ENCODE measurements at places on chromosomes 3 and 15.

GRCh38 chr15:86444527-86444926 is 364.9 kb downstream of the AGBL1 start:
- DNase-seq: no peak

GRCh38 chr3:79253271-79253670 is 514.5 kb downstream of the ROBO1 start:
- DNase-seq: no peak

DNA sequence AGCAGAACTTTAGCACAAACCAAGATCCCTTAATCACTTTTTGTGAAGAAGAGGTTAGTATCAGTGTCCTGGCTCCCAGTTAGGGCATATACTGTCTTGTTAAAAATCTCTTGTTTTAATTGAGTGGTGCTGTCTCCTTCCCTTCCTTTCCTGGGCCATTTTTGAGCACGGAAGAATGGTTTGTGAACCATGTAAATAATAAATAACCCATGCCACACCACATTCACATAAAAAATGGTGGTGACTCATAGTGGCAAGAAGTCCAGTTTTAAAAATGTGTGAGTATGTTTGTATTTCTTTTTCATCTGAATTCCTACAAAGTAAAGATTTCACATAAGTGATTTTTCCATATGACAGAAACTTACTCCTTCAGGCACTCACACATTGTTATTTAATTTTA is 59.1 kb upstream of the SPRED1 start:
- no peak for DNase-seq

DNA sequence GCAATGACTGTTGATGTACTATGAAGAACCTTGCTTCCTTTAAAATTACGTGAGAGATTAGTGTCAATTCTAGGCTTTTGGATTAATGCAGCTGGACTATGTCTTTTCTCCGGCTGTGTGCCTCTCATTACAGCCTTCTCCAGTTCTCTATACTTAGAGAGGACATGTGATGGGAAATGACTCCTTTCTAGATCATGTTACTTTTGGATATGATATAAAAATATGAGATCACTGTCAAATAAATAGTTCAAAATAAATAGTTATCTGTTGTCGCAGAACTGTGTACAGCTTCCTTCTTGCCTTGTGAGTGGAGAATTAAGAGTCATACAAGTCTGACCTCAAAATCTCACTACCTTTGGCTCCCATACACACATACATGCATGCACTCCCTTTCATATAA is 592.4 kb downstream of the DIPK2A start:
- DNase-seq: no peak

DNA sequence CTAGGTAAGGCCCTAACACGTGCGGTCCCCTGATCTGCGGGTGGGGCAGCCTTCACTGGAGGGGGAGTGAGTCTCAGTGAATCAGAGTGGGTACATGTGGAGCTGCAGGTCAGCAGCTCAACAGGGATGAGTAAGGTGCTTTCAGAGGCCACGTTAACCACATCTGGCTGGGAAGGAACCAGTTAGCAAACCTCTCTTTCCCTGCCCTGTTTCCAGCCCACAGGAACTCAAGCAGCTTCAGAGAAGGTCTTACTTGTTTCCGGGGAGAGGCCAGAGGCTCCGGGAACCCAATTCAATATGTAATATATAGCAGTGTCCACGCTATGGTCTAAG is 175.3 kb downstream of the XXYLT1 start:
- no peak for DNase-seq

DNA sequence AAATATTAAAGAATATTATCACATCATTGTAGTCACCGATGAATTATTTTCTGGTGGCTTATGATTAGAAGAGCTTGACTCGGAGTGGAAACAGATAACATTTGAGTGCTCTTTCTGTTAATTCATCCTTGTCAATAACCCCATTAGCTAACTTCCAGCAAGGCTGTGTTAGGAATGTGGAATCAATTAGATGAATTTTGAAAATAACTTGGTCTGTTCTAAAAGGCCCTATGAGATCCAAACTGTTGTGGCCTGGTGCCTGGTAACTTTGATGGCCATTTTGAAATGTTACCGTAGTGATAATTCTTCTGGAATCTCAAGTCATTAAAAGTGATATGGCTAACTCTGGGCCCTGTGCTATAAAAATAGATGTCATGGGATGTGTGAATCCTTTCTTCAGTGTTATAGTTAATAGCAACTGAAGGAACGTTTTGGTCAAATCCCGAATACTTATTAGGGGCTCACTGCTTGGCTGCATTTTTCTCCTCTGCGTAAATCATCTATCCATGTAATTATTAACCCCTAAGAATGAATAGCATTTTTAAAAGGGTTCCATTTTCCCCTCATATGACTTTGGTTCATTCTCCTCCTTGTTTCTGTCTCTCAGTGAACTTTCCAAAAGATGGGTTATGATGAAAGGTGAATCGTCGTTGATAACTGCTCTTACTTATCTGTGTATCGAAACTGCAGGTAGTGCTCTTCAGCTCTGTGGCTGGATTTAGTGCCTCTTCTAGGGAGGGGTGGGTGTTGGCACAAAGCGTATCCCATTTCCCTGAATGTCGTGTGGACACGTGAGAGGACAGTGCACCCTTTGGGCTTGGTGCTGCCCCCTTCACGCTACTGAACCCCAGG is 82.7 kb downstream of the IGF1R start:
- no peak for DNase-seq
